ENCODE measurements at places on chromosomes 2 and 18.

GRCh38 chr2:101823347-101823791 lies 125.9 kb downstream of the MAP4K4 start:
- peak; percentile 47 for DNase-seq

GRCh38 chr2:219118504-219118903 lies 42.1 kb downstream of the NHEJ1 start:
- no peak for DNase-seq

GRCh38 chr2:161170958-161171932 lies 11.0 kb downstream of the TANK start:
- DNase-seq = no peak

DNA sequence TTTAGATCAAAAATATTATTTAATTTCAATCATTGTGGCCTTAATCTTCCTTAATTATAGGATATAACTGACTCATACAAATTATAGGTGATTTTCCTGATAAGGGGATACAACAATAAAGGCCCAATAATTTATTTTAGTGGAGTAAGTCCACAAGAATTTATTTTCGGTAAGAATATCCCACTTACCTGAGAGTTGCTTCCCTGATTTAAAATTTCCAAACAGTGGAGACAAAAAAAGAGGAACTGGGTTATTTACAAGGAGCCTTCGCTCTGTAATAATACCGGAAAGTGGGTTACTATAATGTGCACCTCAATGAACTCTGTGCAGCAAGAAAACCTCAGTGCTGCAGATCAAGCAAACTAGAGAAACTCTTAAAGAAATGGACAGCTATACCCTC lies 42.2 kb downstream of the FEZ2 start:
- DNase-seq = no peak

DNA sequence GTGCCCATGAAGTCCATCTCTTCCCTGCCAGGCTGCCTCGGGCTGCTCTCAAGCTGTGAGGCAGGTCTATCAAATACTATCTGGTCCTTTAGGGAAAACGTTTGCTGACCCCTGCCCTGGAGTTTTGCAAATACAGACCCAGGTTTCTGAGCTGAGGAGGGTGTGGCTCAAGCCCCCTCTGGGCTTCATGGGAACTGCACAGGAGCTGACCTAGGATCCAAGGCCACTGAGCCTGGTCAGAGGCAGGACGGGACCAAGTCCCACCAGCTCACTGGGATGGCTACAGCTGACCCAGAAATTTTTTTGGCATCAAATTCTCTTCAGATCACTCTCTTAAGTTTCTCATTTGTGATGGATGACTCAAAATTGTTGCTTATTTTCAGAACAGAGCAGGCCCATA lies 14.1 kb downstream of the ZNF516 start:
- DNase-seq = no peak

DNA sequence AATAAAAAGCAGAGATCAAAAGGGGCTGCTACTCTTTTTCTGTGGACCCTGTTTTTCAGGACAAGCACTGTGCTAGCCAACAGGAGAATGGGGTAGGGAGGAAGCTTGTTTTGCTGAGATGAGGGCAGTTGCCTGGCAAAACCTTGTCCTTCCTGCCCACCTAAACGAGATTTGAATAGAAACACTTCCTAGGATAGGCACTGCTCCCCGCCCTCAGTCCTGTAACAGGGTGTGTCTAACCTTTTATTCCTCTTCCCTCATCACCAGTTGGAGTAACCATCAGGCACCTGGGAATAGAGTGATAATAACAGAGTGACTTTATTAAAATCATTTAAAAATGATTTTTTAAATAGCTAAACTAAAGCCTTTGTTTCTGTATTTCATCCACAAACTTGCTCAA lies 368.8 kb downstream of the LNPK start:
- DNase-seq = no peak
